Right ventricle myocardium inferior (tissue), 1 donor: ENCODE measurements at places on chromosomes 4 and X. TPM values are rescaled to one million over a fixed set of nuclear protein-coding genes. Genes with fewer than 3 reads are reported as not detected.

Gene SLC49A3
- 17.3 TPM for total RNA-seq

Gene PPBP
- total RNA-seq: 0.35 TPM

DNA sequence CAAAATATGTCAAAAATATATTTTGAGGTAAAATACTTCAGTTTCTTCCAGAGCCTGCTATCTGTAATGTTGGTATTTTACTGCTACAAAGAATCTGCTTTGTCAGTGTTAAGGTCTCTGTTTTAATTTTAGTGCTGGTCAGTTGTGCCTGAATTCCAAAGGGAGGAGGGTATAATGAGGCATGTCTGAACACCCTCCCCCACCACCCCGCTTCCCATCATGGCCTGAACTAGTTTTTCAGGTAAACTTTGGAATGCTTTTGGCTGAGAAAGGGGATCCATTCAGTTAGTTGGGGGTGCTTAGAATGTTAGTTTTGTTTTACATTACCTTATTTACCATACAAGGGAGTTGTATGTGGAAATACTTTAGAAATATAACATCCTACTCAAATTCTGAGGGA is 158.5 kb downstream of the MID1IP1 start:
- no peak for DNase-seq

GRCh38 chr4:77805840-77806239 is 13.3 kb downstream of the CNOT6L start:
- DNase-seq: no peak

DNA sequence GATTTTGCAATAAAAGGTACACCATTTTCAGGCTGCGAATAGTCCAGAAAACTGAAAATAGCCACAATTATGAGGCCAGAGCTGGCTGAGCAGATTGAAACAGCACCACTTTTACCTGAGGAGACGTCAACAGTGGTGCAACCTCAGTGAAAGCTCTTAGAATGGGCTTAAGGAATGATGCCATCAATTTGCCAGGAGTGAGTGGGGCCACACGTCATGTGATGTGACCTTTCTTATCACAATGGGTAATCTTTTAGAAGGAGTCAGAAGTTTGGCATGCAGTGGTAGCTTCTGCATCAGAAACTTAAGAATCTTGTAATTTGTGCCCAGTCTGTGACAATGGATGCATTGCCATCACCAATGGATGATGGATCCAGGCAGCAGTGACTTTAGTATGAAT is 27.6 kb downstream of the ZNF81 start:
- DNase-seq: no peak

DNA sequence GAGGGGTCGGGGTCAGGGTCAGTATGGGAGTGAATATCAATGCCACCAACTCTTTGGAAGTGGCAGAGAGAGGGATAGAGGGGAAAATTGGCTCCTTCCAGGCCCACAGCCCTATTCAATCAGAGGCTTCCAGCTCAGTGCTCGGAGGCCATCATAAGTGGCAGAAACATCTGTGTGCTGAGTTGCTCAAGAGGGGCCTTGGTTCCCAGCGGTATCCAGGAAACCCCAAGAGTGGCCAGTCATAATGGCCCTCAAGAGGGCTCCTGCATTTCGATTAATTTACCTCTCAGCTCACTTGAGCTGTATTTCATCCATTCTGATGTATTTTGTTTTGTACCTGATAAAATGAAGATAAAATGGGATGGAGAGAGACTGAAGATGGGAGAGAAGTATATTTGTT is 154.3 kb upstream of the EOLA2 start:
- DNase-seq: no peak

GRCh38 chr4:182825003-182825402 is 92.2 kb downstream of the DCTD start:
- no peak for DNase-seq

DNA sequence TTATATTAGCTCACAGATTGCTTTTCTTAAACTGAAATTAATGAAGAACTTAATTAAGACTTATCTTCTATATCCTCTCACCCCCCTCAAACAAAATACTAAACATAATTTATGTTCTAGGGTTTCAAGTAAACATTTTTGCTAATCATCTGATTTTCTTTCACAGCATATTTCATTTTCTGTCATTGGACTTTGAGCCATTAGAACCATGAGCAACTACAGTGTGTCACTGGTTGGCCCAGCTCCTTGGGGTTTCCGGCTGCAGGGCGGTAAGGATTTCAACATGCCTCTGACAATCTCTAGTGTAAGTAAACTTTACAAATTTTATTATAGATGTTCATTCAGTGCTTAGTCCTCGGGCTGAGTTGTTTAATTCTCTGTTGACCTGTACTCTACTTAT is 3.3 kb downstream of the PDLIM5 start:
- DNase-seq: peak; percentile 75
